ENCODE measurements at places on chromosomes 4 and X. TPM values are rescaled to one million over a fixed set of nuclear protein-coding genes. Genes with fewer than 3 reads are reported as not detected.

Gene CLGN
- polyA plus RNA-seq = not detected

Gene EIF4E
- 70.5 TPM for polyA plus RNA-seq

Gene GCNA
- not detected for polyA plus RNA-seq

Gene RBM46
- not detected for polyA plus RNA-seq

Gene F11
- not detected for polyA plus RNA-seq

Gene RAB41
- not detected for polyA plus RNA-seq

Gene PPEF1
- polyA plus RNA-seq = not detected

DNA sequence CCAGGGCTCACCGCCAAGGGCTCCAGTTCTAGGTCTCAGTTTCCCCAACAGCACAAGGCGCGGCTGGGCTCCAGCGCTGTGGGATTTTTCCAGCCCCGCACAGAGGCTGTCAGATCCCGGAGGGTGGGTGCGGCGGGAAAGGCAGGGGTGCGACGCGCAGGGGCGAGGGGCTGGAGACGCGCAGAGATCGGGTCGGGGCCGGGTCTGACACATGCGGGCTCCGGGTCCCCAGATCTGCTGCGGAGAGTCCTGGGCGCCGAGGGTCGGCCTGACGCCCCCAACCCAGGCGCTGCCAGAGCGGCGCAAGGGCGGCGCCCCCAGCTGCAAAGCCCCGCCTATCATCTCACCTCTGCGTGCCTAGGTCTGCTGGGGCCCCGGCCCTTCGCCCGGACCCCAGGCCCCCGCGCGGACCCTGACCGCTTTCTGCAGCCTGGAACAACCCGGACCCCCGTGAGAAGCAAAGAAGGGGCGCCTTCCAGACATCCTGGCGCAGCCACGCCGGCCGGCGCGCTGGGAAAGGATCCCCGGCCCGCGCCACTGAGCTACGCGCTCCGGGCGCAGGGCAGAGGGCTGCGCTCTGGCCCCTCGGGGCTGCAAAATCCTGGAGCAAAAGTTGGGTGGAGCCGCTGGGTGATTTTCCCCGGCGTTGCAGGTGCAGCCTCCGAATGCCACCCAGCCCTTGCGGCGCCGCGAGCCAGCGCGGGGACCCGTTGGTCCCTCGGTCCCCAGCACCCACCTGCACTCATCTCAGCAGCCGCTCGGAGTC, 486 bp downstream of the ABLIM2 start:
- H3K27me3 ChIP-seq = peaks cover 29% of the 10 kb centered on the region
- no peaks in the 10 kb centered on the region for H3K36me3 ChIP-seq
- no peak for DNase-seq
- H3K27ac ChIP-seq = no peak overlapping the region

GRCh38 chrX:2701600-2701999, 10.5 kb downstream of the CD99 start:
- H3K27ac ChIP-seq = peak overlapping the region; percentile 87
- H3K27me3 ChIP-seq = no peaks in the 10 kb centered on the region
- H3K36me3 ChIP-seq = peaks cover 17% of the 10 kb centered on the region
- peak overlapping the region; percentile 52 for H3K4me3 ChIP-seq

- no peaks in the 10 kb centered on the region for H3K27me3 ChIP-seq
- no peaks in the 10 kb centered on the region for H3K36me3 ChIP-seq
- no peak overlapping the region for H3K27ac ChIP-seq
- no peaks in the 10 kb centered on the region for H3K4me1 ChIP-seq
Observed at GRCh38 chr4:60759518-60760245, 440.4 kb upstream of the ADGRL3 start.

DNA sequence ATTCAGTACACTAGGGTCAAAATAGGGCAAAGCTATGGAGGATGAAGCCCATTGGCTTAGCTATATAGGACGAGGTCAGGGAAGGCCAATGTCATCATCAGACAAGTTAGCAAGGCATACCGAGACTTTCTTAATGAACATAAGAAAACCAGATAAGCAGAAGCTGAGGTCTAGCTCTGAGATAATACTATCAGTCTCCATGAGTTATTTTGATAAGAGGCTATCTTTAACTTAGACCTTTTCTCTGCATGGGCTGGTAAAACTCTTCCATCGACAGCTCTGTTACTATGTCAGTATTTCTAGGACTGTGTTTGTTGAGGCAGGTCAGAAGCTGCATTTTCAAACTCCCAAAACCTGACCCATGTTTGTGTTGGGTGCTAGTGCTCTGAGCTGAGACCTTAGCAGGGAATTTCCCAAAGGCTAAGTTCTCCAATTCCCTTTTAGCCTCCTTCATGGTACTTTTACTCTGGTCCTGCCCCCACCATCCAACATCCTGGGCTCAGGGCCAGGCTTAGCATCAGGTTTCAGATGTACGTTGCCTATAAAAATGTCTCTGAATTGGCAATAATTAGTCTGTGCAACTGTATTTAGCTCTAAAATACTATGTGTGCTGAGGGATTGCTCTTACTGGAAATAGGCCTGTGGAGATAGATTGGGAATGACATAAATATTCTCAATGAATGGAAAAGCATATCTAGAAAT, 29.3 kb upstream of the LRAT start:
- H3K27ac ChIP-seq = no peak overlapping the region
- no peaks in the 10 kb centered on the region for H3K36me3 ChIP-seq

DNA sequence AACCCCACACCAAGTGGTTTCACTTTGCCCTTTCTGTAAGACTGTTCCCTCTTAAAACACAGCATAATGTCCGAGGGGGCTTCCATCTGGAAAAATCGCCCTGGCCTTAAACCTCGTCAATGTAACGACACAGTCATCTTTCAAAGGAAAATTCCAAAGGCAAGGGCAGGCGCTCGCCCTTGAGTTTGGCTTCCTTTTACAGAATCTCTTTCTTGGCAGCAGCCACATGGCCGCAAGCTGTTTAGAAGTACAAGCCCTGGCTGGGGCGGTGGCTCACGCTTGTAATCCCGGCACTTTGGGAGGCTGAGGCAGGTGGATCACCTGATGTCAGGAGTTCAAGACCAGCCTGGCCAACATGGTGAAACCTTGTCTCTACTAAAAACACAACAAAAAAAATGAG, 27.1 kb upstream of the GRPEL1 start:
- DNase-seq = no peak
- H3K4me3 ChIP-seq = no peak overlapping the region
- no peak overlapping the region for H3K27ac ChIP-seq
- no peaks in the 10 kb centered on the region for H3K36me3 ChIP-seq
- peaks cover 46% of the 10 kb centered on the region for H3K27me3 ChIP-seq

GRCh38 chr4:119046263-119046662, 89.4 kb upstream of the MYOZ2 start:
- no peak overlapping the region for H3K4me3 ChIP-seq
- DNase-seq = no peak
- H3K27me3 ChIP-seq = peaks cover 7% of the 10 kb centered on the region
- no peaks in the 10 kb centered on the region for H3K4me1 ChIP-seq
- H3K27ac ChIP-seq = no peak overlapping the region

DNA sequence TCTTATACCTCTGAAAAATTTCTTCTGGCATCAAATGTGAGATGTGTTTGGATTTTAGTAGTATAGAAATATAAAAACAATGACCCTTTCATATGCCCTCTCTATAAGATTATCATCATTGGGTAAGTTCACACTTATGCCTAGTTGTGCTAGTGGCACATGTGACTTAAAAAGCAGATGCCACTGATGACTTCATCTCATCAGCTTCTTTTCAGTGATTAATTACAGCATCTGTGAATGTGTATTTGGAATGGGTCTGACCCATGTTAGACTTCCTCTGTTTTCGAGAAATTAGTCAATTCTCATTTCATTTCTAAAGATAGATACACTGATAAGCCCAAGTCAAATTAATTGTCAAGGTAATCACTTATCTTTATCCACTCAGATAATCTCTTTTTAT, 698.7 kb downstream of the GABRG1 start:
- no peak overlapping the region for H3K27ac ChIP-seq
- no peaks in the 10 kb centered on the region for H3K27me3 ChIP-seq
- H3K4me1 ChIP-seq = no peaks in the 10 kb centered on the region
- H3K4me3 ChIP-seq = no peak overlapping the region
- H3K36me3 ChIP-seq = peaks cover 8% of the 10 kb centered on the region

DNA sequence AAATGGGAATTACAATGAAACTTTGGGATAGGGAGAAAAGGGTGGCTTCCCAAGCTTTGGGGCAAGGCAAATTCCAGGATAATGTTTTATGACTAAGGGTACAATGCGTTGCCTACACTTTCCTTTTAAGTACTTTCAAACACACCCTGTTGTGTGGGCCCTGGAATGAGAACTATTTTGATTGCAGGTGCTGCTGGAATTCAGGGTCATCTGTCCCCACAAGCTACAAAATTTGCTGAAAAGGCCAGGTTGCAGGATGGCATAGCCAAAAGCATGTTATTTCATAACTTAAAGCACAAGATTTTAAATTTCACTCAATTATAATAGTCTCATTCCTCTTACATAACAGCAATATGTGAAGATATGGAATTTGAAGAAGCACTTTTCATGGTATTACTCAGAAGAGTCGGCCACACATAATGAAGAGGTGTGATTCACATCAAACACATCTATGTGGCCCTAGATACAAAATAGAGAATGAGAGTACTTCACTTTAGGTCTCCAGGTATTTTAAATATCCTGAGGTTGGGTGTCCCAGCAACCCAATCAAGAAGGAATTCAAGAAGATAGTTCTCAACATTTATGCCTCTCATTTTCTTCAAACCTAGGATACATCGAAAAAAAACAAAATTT, 89.3 kb downstream of the APBB2 start:
- H3K36me3 ChIP-seq = no peaks in the 10 kb centered on the region
- H3K27me3 ChIP-seq = no peaks in the 10 kb centered on the region
- no peaks in the 10 kb centered on the region for H3K4me1 ChIP-seq
- DNase-seq = no peak
- no peak overlapping the region for H3K4me3 ChIP-seq
- no peak overlapping the region for H3K27ac ChIP-seq

DNA sequence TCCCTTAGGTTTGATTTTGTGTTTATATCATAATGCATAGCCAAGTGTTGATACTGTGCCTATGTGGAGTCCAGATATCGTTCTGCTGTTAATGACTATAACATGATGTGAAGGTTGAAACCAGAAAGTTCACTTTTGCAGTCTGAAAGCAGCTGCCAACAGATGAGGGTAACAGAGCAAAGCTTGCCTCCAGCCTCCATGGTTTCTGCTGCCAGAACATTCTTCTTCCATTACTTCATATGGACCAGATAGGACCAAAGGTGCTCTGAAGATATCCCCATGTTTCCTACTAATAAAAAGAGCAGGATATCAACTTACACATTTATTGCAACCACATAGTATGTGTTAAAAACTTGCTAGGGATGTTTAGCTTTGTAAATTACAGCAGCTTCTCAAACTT, 394.1 kb downstream of the SPRY1 start:
- H3K27ac ChIP-seq = no peak overlapping the region
- H3K36me3 ChIP-seq = no peaks in the 10 kb centered on the region
- DNase-seq = no peak
- no peaks in the 10 kb centered on the region for H3K4me1 ChIP-seq
- no peak overlapping the region for H3K4me3 ChIP-seq

DNA sequence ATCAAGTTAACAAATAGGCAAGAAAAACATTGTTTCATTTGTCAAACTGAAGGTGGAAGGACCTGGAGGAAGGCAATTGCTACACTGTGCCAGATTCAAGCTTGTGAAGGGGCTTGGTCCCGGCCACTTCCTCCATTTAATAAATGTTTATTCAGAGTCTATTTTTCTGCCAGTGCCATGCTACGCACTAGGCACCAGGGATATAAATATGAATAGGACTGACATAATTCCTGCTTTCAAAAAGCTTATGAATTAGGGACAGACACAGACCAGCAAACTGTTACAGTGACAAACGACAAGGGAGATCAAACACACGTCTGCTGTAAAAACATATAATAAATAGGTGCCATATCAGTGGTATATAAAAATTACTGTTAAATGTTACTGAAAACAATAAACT, 571 bp downstream of the TLR6 start:
- no peaks in the 10 kb centered on the region for H3K27me3 ChIP-seq
- no peaks in the 10 kb centered on the region for H3K36me3 ChIP-seq
- peaks cover 28% of the 10 kb centered on the region for H3K4me1 ChIP-seq
- H3K27ac ChIP-seq = peak overlapping the region; percentile 87
- DNase-seq = peak; percentile 23

All from naive B cell (primary cell).